H1 (cell line): ENCODE measurements at places on chromosomes 2 and 18.

DNA sequence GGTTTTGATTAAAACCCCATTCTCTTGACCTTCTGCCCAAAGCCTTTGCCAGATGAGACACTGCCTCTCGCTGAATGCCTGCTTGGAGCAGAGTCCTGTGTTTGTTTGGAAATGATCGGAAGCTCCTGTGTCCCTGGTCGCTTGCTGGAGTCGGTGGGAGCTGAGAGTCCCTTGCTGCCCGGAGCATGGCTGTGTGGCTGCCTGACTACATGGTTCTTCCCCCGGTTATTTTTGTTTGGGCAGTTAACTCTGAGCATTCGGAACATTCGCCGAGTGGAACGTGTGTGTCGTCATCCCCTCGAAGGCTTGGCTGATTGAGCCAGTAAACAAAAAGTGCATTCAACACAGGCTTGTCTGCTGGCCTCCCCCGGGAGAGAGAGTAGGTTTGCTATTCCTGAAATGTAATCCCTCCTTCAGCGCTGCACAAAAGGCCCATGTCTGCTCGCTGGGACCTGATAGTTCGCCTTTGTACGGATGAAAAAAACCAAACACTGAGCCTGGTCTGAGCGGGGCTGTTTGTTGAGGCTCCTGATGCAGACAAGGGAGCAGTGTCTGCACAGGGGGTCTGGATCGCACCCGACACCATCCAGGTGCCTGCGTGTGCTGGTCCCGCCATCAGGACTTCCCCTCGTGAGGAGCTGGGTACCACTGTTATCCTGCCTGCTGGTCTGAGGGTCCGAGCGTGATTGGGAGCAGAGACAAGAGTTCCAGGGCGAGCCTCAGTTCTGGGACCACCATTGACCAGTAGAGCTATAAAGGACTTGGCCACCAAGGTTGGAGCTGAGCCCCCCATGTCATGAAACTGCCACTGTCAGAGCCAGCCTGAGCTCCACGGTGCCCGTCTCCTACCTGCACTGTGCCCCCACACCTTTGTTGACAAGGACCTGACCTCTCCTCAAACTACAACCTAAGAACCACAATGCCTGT, 83.8 kb downstream of the AGAP1 start:
- no peak for DNase-seq

GRCh38 chr2:10646153-10646552, 43.6 kb downstream of the NOL10 start:
- DNase-seq: no peak

- DNase-seq: no peak
Measured at GRCh38 chr2:10041711-10042110, 1.6 kb upstream of the KLF11 start.

GRCh38 chr2:60385648-60386047, 167.8 kb downstream of the BCL11A start:
- no peak for DNase-seq

DNA sequence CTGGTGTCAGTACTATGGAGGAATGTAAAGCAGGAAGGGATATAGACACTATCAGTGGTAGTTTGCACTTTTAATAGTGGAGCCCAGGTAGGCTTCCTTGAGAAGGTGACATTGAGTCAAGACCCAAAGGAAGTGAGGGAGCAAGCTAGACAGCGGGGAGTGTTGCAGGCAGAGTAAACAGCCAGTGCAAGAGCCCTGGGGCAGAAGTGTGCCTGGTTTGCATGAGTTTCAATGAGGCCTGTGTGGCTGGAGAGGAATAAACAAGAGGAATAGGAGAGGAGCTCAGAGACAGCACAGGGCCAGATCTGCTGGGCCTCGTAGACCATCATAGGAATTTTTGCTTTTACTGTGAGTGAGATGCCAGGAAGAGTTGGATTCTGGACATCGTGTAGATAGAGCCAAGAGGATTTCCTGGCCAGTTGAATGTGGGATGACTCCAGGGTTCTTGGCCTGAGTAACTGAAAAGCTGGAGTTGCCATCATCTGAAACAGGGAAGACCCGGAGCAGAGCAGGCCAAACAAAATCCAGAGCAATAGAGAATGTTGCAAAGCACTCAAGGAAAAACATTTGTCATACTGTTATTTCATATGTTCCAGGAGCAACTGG, 102.5 kb downstream of the SP3 start:
- no peak for DNase-seq

DNA sequence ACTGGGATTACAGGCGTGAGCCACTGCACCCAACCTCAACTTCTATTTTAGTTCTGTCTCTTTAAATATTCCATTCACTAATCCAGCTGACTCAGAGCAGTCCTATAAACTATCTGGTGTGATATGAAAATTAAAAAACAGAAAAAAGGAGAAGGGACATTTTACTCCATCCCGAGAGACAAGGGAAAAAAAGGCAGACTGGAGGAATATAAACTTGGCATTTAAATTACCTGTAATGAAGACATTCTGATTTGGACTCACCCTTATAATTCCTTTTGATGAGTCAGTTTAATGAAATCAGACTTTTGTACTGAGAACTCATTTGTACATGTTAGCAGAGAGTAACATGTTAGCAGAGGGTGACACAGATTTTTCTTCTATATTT, 74.8 kb upstream of the RIOK3 start:
- no peak for DNase-seq

DNA sequence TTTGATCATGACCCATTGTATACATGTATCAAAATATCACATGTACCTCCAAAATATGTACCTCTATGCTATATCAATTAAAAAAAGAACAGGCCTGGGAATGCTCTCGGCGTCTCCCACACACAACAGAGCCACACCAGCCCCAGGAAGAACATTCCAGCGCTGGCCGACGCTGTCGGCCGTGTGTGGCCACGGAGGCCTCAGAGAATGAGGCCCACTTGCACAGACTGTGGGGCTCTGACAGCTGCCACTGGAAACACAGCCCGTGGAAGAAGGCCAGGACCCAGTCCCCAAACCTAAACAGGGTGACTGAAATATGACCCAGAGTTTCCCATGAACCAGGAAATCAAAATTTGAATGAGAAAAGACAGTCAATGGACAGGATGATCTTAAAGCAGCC, 69.7 kb downstream of the EIPR1 start:
- no peak for DNase-seq

DNA sequence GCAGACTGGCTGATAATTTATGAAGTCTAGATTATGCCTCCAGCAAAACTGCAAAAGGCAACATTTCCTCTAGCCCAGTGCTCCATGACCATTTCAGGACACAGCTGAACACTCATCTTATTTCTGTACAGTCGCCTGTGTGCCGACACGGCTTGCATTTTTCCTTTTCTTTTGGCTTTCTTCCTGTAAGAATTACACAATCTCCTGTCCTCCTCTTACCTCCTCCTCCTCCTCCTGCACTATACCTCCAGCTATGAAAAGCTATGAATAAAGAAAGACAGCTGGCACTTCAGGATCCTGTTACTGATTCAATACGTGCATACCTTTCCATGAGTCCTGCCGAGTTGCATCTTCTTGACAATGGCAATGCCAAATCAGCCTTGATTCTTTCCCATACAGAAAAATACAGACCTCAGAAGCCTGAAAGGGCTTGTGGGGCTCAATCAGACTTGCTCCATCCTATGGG, 32.2 kb upstream of the TRIB2 start:
- DNase-seq: no peak

- no peak for DNase-seq
Measured at GRCh38 chr18:75276818-75277609, 66.4 kb downstream of the TSHZ1 start.

DNA sequence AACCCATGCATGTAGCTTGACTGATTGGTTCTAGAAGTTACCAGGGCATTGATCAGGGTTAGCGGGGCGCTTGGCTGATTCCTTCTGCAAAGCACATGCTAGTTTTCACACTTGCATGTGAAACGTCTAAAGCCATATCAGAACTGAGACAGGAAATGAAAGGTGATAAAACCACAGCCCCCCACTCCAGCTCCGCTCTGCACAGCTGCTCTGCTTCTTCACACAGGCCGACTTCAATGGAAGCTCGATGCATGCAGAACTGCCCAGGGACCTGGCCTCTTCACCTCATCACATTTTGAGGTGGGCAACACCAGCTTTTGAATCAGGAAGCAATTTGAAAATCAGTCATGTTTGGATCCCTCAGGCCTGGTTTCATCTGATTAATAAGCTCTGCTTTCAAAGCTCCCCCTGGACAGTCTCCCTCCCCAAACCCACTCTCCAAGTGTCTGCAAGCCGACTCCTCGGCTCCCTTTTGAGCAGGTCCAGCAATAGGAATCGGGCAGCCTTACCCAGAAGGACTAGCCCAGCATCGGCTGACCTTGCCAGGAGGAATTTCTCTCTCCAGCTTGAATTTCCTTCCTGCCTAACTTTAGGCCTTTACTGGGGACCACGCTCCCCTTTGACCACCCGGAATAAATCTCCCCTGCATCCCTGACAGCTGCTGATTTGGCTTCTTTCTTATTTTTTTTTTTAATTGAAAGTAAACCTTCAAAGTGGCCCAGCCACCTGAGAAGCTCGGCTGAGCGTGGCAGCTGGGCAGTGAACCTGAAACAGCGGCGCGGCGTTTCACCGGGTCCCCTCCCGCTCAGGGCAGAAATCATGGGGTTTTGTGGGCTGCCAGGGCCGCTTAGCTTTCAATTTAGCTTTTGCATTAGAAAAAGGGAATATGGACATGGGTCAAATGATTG, 31.7 kb downstream of the HRH4 start:
- no peak for DNase-seq

DNA sequence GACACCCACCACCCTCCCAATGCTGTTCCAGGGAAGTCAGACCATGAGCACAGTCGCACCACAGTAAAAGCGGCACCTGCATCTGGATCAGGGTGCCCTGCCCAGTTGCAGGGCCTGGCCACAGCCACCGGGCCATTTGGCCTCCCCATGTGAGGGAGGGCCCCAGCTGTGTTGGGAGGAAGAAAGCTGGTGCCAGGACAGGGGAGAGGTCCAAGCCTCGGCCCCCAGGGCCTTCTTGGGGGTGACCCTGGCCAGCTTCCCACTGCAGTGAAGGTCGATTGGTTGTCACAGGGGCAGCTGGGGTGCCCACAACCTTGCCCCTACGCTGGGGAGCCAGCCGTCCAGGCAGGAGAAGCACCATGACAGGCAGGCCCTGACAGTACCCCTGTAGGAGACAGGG, 183.2 kb upstream of the RAB6C start:
- DNase-seq: no peak

GRCh38 chr2:105486762-105487141, 87.9 kb upstream of the FHL2 start:
- no peak for DNase-seq

DNA sequence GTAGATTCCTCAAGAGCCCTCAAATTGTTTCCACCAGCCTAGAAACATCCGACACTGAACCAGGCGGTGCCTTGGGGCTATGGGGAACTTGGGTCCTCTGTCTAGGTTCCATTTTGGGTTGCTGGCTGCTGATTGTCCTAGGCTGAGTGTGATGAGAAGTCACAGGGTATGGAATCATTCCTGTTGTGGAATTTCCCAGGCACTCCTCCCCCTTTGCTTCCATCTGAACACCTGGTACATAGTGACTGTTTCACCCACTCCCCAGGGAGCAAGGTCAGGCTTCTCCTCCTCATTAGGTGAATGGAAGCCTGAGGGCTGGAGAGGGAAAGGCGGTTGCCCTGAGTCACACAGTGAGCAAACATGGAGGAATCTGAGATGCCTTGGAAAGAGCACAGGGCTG, 4.5 kb downstream of the KIF3C start:
- no peak for DNase-seq

DNA sequence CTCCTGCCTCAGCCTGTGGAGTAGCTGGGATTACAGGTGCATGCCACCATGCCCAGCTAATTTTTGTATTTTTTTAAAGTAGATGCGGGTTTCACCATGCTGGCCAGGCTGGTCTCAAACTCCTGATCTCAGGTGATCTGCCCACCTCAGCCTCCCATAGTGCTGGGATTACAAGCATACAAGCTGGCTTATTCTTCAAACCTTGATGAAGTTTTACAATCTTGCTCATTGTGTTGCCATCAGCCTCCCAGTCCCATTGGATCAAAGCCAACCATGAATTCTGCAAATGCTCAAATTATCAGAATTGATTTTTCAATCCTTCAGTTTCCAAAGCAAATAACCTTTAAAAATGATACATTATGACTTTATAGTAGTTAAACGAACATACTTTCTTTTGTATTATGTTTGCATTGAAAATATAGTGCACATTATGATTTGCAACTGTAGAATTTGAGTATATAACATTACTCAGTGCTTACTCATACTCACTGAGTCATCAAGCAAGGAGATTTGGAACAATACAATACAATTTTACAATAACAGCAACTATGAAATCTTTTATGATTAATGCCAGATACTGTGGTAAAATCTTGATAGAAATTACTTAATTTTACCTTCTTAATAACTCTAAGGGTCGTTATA, 1491.9 kb upstream of the CELF4 start:
- no peak for DNase-seq

- DNase-seq: no peak
Measured at GRCh38 chr2:171852366-171852888, 41.6 kb downstream of the SLC25A12 start.

DNA sequence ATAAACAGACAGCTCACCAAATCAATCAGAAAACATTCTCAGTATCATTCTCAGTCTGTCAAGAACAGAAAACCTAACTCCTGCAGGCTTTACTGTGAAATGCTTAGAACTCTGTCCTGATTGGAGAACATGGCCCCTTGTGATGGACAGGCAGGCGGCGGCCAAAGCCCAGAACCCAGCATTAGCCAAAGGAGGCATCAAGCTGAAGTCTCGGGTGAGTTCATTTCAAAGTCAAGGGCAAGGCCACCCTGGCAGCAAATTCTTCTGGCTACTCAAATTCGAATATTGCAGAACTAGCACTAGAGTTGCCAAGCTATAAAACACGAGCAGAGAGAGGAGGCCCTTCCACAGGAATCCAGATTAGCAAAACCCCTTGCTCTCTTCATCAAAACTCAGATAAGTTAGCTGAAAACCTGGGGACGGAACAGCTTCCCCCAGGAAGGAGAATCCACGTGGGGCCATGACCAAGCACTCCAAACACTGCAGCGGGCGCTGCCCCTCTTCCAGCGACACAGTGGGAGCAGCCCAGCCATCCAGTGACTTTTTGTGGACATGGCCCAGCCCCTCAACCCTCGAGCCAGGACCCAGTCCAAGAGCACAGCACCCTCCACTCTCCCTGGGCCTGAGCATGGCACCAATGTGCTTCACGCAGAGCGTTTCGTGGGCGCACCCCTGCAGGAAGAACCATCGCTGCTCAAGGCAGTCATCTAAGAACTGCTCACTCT, 98.6 kb downstream of the HDAC4 start:
- DNase-seq: no peak

DNA sequence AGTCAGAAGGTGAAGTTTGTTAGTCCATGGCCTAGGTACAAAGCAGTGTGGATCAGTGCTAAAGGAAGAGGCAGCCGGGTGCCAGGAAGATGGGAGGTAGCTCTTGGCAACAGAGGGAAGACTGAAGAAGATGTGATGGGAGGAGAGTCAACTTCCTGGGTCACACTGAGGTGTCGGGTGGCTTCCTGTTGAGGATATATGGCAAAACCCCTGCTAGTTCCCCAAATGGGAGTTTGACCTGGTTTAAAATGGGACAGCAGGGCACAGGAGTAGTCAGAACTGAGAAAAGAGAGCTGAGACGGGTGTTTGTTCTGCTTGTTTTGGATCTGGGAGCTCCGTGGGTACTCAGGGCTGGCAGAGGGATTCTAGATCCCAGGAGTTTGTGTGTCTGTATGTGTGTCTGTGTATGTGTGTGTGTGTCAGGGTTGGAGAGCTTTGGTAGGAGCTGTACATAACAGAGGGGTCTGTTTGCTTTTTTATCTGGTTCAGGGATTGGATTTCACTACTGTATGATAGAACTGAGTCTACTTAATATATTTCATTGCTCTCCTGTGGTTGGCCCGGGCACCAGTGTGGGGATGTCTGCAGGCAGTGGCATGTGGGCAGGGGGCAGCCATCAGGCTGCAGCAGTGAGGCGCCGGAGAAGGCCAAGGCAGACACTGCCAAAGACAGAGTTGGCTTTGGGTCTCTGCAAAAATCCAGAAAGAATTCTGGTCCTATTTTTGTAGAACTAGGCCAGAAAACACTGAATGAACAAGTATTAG, 17.1 kb downstream of the MXD1 start:
- no peak for DNase-seq
